ENCODE measurements at places on chromosomes 7 and 10. TPM values are rescaled to one million over a fixed set of nuclear protein-coding genes. Genes with fewer than 3 reads are reported as not detected.
A peak's percentile ranks its signal among the peaks of the same experiment; 100 is the strongest.

- no peaks in the 10 kb centered on the region for H3K36me3 ChIP-seq
- H3K4me1 ChIP-seq = no peaks in the 10 kb centered on the region
- no peak for DNase-seq
- no peaks in the 10 kb centered on the region for H3K27me3 ChIP-seq
- no peak overlapping the region for H3K4me3 ChIP-seq
Measured at GRCh38 chr7:147915781-147916180, 674.8 kb upstream of the C7orf33 start.

- DNase-seq = no peak
- no peak overlapping the region for H3K4me3 ChIP-seq
- H3K4me1 ChIP-seq = peaks cover 4% of the 10 kb centered on the region
- H3K36me3 ChIP-seq = no peaks in the 10 kb centered on the region
- H3K27ac ChIP-seq = no peak overlapping the region
- H3K27me3 ChIP-seq = no peaks in the 10 kb centered on the region
Measured at GRCh38 chr10:14773551-14774213, 1.0 kb downstream of the FAM107B start.

DNA sequence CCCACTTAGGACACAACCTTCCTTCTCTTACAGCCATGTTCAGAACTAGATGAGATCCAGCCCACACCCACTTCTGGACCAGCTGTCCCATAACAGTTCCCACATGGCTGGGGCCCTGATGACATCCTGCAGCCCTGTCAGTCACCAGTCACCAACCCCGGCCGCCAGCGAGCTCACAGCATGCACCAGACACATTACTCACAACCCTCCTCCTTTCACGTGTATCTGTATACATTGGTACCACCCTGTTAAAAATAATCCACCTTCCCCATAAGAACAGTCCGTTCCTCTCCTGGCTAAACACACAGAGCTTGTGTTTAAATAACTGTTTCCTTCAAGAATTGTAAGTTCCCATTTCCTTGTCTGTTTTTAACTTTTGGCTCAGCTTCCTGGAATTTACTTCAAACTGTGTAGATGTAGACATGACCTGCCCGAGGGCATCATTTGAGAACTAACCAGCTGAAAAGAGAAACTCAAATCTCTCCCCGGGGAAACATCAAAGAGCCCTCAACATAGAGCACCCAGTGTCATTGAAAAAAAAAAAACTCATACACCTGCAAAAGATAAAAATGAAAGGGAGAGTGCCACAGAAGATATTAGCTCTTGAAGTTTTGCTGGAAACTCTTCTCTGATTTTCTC is 26.0 kb upstream of the PRLHR start:
- H3K36me3 ChIP-seq = no peaks in the 10 kb centered on the region
- no peaks in the 10 kb centered on the region for H3K27me3 ChIP-seq
- no peak for DNase-seq
- no peak overlapping the region for H3K4me3 ChIP-seq

- no peak overlapping the region for H3K4me3 ChIP-seq
- H3K27me3 ChIP-seq = no peaks in the 10 kb centered on the region
- H3K27ac ChIP-seq = no peak overlapping the region
- H3K36me3 ChIP-seq = no peaks in the 10 kb centered on the region
- DNase-seq = no peak
Measured at GRCh38 chr7:17031906-17032551, 150.2 kb upstream of the AGR3 start.

DNA sequence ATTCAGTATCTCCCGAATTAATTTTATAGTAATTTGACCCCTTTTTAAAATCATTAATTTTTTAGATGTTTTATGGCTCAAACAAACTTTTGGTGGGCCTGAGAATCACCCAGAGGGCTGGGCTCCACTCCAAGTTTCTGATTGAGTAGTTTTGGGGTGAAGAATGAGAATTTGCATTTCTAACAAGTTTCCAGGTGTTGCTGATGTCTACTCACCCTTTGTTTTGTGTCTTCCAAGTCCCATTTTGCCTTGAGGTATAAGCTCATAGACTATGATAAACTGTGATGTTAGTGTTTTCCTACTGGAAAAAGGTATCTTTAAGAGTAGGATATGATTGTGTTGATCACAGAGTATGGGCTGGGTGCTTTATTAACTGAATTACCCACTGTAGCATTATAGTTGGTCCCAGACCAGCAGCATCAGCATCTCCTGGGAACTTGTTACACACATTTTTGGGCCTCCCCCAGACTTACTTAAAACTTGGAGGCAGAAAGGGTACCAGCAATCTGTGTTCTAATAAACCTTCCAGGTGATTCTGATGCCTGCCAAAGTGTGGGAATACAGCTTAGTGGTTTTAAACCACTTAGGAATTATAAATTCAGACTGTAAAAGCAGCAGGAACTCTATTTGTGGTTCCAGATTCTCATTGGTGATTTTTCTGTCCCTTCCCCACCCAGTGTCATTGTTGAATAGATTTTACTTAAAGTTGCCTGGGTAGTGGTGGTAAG is 19.1 kb downstream of the ZNRF2 start:
- DNase-seq = no peak
- H3K27me3 ChIP-seq = no peaks in the 10 kb centered on the region
- no peak overlapping the region for H3K4me3 ChIP-seq

GRCh38 chr7:111883241-111883640 is 320.9 kb upstream of the IMMP2L start:
- H3K36me3 ChIP-seq = no peaks in the 10 kb centered on the region
- no peaks in the 10 kb centered on the region for H3K27me3 ChIP-seq
- H3K4me3 ChIP-seq = no peak overlapping the region
- no peak for DNase-seq
- no peaks in the 10 kb centered on the region for H3K4me1 ChIP-seq
- no peak overlapping the region for H3K27ac ChIP-seq

Gene PNLIPRP3
- not detected for total RNA-seq

Gene PRLHR
- not detected for total RNA-seq

DNA sequence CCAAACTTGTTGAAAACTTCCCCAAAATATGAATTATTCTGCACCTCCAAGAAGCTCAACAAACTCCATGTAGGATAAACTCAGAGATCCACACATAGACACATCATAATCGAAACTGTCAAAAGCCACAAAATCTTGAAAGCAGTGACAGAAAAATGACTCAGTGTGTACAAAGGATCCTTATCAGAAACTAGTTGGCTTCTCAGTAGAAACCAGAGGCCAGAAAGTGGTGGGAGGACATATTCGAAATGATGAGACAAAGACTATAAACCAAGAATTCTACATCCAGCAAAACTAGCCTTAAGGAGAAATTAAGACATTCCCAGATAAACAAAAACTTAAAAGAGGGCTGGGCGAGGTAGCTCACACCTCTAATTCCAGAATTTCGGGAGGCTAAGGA is 38.5 kb downstream of the MCMBP start:
- H3K36me3 ChIP-seq = peaks cover 1% of the 10 kb centered on the region
- H3K27me3 ChIP-seq = no peaks in the 10 kb centered on the region
- peak overlapping the region; percentile 62 for H3K27ac ChIP-seq
- no peak overlapping the region for H3K4me3 ChIP-seq
- no peak for DNase-seq

GRCh38 chr7:135919071-135919841 is 57.9 kb downstream of the MTPN start:
- no peaks in the 10 kb centered on the region for H3K36me3 ChIP-seq
- no peak overlapping the region for H3K4me3 ChIP-seq
- DNase-seq = no peak
- no peaks in the 10 kb centered on the region for H3K4me1 ChIP-seq
- no peaks in the 10 kb centered on the region for H3K27me3 ChIP-seq

Gene CNPY4
- total RNA-seq = 10.1 TPM

DNA sequence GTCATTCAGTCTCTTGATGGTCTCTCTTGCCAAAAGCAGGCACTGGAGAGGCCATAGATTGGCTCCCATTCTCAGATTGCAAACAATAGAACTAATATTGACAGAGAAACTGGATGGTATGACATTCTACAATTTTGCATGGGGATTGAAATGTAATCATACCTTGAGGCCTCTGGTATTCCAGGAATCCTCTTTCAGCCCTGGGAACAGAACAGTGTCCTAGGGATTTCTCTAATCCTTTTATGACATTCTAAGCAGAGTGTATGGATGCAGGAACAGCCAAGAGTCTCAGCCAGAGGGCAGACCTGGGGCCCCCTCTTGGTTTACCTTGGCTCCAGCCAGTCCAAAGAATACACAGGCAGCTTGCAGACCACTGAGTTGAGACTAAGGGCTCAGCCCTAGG is 206.4 kb downstream of the KCNMA1 start:
- H3K27me3 ChIP-seq = no peaks in the 10 kb centered on the region
- H3K4me3 ChIP-seq = no peak overlapping the region
- H3K4me1 ChIP-seq = peaks cover 62% of the 10 kb centered on the region
- DNase-seq = peak; percentile 90

Gene GPR37
- total RNA-seq = 0.50 TPM

GRCh38 chr7:44415047-44415446 is 75.4 kb downstream of the NUDCD3 start:
- no peaks in the 10 kb centered on the region for H3K27me3 ChIP-seq
- no peaks in the 10 kb centered on the region for H3K36me3 ChIP-seq
- H3K4me1 ChIP-seq = no peaks in the 10 kb centered on the region
- H3K4me3 ChIP-seq = no peak overlapping the region
- DNase-seq = no peak

DNA sequence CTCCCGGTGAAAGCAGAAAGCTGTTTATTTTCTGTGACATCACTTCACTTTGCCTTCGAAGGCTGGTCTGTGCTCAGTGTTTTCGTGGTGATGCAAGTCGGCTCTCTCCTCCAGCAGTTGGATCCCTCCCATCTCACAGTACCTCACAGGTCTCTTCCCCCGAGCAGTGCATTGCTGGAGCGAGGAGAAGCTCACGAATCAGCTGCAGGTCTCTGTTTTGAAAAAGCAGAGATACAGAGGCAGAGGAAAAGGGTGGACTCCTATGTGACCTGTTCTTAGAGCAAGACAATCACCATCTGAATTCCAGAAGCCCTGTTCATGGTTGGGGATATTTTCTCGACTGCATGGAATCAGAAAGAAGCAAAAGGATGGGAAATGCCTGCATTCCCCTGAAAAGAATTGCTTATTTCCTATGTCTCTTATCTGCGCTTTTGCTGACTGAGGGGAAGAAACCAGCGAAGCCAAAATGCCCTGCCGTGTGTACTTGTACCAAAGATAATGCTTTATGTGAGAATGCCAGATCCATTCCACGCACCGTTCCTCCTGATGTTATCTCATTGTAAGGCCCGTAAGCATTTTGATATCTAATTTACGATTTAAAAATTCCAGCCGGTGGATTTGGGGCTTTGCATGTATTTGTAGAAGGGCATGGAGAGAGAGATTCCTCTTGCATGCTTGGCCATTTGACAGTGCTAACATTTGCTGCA is at the start of gene LGI1:
LGI1 (plus strand) TSS at position 136 of the 707 bp plus-strand sequence; CDS start at position 345, 209 bp downstream.
- no peak for DNase-seq
- H3K36me3 ChIP-seq = no peaks in the 10 kb centered on the region
- H3K27me3 ChIP-seq = no peaks in the 10 kb centered on the region
- H3K4me3 ChIP-seq = no peak within 1 kb of the TSS
- H3K27ac ChIP-seq = no peak within 1 kb of the TSS

Gene IDI2
- total RNA-seq = not detected

GRCh38 chr10:91250341-91250740 is 29.9 kb downstream of the PCGF5 start:
- H3K27me3 ChIP-seq = no peaks in the 10 kb centered on the region
- DNase-seq = no peak
- no peak overlapping the region for H3K4me3 ChIP-seq
- H3K4me1 ChIP-seq = no peaks in the 10 kb centered on the region

- no peaks in the 10 kb centered on the region for H3K27me3 ChIP-seq
- DNase-seq = no peak
- H3K27ac ChIP-seq = no peak overlapping the region
- no peaks in the 10 kb centered on the region for H3K4me1 ChIP-seq
- no peak overlapping the region for H3K4me3 ChIP-seq
Measured at GRCh38 chr10:79479283-79479909, 32.9 kb upstream of the EIF5AL1 start.

Gene TPK1
- total RNA-seq = 72.0 TPM

Data from Caco-2 (cell line).